ENCODE measurements at places on chromosomes 6 and 20. TPM values are rescaled to one million over a fixed set of nuclear protein-coding genes. Genes with fewer than 3 reads are reported as not detected.

Gene FRK
- total RNA-seq = 0.24 TPM

Gene ZSCAN16
- 7.4 TPM for total RNA-seq

Gene ZGPAT
- total RNA-seq = 21.4 TPM

Gene MUC21
- total RNA-seq = not detected

DNA sequence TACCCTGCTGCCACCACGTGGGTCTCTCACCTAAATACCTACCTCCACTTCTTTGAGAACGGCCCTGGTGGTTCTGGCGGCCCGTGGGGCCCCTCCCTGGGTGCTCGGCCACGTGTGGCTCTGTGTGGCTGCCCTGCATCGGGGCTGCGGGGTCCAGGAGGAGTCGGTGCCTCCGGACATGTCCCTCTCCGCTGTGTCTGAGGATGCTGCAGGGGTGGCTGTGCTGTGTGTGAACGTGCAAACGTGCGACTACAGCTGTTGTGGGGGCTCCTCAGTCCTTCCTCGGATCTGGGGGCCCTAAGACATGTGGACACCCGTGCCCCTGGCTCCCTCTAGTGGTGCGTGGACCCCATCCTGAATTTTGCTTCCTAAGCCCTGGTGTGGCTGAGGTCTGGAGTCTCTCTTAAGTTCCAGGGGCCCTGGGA, 691.8 kb downstream of the QKI start:
- DNase-seq = peak; percentile 82

Gene LHFPL5
- total RNA-seq = not detected
